T-helper 22 cell (primary cell): ENCODE measurements at places on chromosomes 4 and X.

DNA sequence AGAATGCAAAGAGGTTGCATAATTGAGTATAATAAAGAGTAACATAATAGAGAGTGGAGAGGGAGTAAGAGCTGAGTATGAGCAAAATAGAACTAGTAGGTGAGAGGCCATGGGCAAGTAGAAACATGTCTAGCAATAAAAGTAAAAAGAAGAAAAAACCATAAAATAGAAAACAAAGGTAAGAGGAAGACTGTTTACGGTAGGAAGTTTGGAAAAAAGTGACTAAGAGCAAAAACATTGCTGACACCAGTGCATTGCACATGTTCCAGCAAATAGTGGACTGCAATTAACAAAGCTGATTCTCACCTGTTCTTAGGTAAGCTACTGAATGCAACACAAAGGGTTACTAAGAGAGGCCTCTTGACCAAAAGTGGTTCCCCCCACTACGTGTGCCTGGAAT, 202.9 kb downstream of the TEX13A start:
- DNase-seq: no peak

DNA sequence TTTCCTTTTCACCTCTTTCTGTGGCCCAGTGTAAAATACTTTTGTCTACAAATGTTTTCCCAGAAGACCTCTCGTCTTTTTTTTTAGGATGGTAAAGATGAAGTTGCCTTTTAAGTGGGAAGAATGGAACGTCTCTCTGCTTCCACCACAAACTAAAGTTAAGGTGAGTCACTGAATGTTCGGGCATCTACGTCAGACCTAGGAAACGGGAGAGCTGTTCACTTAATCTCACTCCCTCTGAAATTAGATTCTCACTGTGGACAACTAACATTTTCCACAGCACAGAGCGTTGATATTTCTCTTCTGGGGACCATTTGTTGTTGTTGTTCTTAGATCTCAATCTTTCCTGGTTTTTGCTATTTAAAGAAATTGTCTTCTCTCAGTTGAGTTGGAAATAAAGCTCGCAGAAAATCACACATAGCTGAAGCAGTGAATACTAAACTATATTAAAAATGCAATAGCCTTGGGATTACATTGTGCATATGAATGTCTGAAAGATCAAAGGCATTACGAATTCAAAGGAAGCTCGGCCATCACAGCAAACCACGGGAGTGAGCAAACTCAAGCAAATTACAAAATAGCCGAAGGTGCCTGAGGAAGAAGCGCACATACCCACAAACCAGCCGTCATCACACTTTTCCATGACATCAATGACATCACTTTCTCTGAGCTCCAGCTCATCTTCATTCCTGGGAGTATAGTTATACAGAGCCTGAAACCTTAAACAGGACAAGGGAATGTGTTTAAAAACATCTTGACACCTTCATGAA, 53.9 kb upstream of the PDLIM3 start:
- no peak for DNase-seq

- no peak for DNase-seq
These were observed at the start of gene CLIC2 for GRCh38 chrX:155334486-155335336. Gene CLIC2 (minus strand): TSS chrX:155334614. CDS start chrX:155334427, 187 bp downstream.

- DNase-seq: no peak
These were observed 87.4 kb upstream of the TMEM47 start for GRCh38 chrX:34744521-34744920.

DNA sequence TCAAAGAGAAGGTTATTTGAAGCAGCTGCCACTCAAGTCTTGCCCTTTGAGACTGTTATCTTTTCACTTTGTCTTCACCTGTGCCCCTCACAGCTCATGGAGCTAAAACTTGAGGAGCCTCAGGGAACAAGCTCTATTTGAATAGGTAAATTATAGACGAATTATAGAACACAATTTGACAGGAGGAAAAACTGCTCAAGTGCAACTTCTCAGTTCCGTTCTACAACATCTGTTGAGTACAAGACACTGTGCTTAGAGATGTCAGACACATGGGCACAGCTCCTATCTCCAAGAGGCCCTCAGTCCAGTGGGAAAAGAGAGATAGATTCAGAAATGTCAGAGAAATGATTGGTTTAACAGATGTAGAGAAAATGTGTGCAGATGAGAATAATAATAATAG, 5.1 kb downstream of the PPP1R2C start:
- no peak for DNase-seq

GRCh38 chr4:4555916-4556315, 14.1 kb upstream of the STX18 start:
- no peak for DNase-seq

GRCh38 chrX:68808686-68809357, 20.0 kb upstream of the EFNB1 start:
- no peak for DNase-seq

- DNase-seq: no peak
These were observed 2361.9 kb downstream of the ARAP2 start for GRCh38 chr4:33882246-33882990.

GRCh38 chr4:169625886-169626285, 5.5 kb downstream of the CLCN3 start:
- no peak for DNase-seq

- DNase-seq: no peak
These were observed 45.6 kb downstream of the EPHA5 start for GRCh38 chr4:65624651-65625050.

DNA sequence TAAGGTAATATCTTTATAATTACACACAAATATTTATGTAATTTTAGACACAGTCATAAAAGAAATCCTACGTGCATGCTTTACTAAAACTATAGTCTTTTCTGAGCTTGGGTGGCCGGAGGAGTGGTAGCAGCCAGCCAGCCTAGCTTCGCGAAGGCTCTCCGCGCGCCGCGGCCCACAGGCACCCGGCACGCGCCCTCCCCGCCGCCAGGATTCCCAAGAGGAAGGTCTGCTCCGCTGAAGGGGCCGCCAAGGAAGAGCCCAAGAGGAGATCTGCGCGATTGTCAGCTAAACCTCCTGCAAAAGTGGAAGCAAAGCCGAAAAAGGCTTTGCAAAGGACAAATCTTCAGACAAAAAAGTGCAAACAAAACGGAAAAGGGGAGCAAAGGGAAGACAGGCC, 8.7 kb upstream of the PJA1 start:
- no peak for DNase-seq

- DNase-seq: no peak
These were observed 70.1 kb downstream of the NAA11 start for GRCh38 chr4:79255793-79256192.

DNA sequence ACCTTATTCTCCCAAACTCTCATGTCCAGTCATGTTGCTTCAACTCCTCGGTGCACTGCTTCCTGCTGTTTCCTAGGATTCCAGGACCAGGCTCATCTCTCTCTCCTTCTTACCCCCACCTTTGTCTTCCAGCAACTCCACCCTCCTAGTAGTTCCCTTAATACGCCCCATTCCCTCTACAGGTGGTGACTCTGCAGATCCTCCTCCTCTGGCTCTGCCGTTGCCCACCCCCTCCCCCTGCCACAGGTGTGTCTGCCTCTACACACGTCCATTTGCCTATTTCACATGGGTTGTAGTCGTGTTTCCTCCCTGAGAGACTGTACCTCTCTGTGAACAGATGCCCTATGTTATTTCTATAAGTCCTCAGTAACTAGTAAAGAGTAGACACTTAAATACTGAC, 32.4 kb downstream of the CDS1 start:
- DNase-seq: no peak

DNA sequence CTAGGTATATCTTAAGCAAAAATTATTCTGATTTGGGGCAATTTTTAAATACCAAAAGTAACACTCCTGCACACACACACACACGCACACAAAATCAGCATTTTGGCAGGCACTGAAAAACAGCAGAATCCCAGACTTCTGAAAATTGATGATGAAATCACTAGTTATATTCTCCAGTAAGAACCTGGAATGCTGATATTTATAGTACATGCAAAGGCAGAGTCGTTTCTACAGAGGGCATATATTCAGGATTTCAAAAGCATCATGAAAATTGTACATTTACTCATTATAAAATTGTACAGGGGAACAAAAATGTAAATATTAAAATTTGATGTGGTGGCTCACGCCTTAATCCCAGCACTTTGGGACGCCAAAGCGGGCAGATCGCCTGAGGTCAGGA, 352.5 kb upstream of the PITX2 start:
- no peak for DNase-seq

GRCh38 chr4:152817331-152817730, 37.6 kb downstream of the ARFIP1 start:
- DNase-seq: no peak

DNA sequence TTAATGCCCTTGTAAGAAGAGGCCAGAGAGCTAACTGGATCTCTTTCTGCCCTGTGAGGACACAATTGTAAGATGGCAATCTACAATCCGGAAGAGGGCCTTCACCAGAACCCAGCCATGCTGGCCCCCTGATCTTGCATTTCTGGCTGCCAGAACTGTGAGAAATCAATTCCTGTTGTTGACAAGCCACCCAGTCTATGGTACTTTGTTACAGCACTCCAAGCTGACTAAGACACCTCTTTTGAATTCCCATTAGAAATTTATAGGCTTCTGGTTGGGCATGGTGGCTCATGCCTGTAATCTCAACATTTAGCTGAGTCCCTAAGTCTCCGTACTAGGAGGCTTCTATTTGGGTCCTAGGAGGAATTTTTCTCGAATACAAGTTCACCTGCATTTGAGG, 48.8 kb upstream of the RELL1 start:
- DNase-seq: no peak

DNA sequence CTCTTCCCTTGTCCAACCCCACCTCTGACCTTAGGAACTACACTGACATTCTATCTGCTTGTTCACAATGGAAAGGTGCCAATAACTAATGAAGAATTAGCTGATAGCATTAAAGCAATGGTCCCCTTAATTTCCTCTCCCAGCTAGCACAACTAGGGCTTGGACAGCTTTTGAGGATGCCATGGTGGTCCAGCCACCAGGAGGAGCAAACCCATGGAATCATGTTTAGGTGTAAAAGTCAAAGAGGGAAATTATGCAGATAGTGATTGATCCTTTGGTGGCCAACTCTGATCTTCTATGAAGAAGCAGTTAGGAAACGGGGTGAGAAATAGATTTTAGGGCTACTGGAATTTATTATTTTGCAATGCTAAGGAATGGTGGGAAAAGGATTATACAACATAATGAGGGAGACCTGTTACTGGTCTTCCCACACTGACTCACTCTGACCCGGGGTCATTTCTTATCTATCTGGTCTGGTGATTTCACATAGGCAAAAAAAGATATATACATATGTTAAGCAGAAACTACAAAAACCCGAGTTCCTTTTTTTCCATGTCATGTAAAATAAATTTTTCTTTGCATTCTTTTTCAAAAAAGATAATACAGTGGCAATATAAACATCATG, 45.8 kb upstream of the FBXW7 start:
- no peak for DNase-seq

DNA sequence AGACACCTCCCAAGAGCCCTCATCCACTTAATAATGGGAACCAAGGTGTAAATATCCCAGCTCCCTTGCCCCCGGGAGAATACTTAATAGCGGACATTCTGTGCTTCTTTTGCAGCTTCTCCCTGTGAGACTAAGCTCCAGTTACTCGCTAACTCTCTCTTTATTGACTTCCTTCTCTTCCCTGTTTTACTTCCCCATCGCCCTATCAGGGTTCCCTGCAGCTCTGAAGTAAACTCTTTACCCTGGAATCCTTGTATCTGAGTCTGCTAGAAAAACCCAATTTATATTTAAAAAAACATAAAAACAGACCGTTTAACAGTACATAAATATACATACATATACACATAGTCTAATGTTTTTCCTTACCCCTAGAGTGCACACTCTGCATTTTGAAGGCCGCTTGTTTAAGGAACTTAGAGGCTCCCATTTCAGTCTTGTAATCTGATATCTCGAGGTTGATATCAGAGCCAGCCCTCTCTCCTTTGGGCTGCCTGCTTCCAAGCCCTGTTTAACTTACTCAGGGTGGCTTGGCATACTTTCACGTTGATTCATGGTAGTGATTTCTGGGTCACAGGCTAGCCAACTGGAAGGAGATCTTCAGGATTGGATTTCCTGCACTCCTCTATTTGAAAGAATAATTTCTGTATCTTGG, 177.4 kb upstream of the SCML1 start:
- no peak for DNase-seq

DNA sequence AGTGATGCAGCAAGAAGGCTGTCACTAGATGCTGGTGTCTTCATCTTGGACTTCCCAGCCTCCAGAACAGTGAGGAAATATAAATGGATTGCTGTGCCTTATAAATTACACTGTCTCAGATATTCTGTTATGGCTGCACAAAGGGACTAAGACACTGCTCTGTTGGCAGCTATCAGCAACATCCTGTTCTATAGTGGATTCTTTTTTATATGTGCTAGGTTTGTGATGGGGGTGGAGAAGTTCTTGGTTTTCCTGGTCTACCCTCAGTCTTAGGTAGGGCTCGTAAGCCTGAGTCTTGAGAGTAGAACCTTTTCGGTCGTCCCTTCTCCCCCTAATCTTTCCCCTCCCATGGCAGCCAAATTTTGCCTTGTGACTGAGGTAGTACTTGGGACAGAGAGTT, 17.3 kb downstream of the STIM2 start:
- no peak for DNase-seq
